ENCODE measurements at places on chromosomes 13 and 19.
A peak's percentile ranks its signal among the peaks of the same experiment; 100 is the strongest.

GRCh38 chr13:75766636-75767035 is 130.5 kb downstream of the LMO7 start:
- H3K4me3 ChIP-seq, result peak overlapping the region; percentile 71
- ATAC-seq, result peak; percentile 19
- H3K27ac ChIP-seq, result peak overlapping the region; percentile 66
- no peaks in the 10 kb centered on the region for H3K27me3 ChIP-seq
- no peaks in the 10 kb centered on the region for H3K36me3 ChIP-seq

DNA sequence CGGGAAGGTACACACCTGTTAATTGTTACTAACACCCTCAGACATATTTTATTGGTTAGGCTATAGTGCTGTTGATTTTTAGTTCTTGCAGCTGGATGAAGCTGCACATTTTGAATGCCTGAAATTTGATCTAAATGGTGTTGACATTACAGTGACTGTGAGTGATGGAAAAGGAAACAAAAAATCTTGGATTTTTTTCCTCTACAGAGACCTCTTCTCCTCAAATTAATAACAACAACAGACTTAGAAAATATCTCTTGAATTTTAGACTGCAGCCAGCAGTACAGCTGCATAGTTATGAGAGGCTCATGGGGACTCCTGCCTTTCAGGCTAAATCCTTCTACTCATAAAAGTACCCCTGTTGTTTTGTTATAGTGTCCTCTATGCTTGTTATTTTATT is 500.5 kb upstream of the SPRY2 start:
- no peaks in the 10 kb centered on the region for H3K36me3 ChIP-seq
- no peak for ATAC-seq
- no peak overlapping the region for H3K4me3 ChIP-seq
- no peaks in the 10 kb centered on the region for H3K4me1 ChIP-seq
- no peaks in the 10 kb centered on the region for H3K27me3 ChIP-seq

- H3K4me1 ChIP-seq, result no peaks in the 10 kb centered on the region
- no peak overlapping the region for H3K4me3 ChIP-seq
- H3K36me3 ChIP-seq, result peaks cover 3% of the 10 kb centered on the region
- no peak overlapping the region for H3K27ac ChIP-seq
Observed at GRCh38 chr13:79419365-79419764, 13.3 kb upstream of the RBM26 start.

- no peak overlapping the region for H3K27ac ChIP-seq
- H3K36me3 ChIP-seq, result peaks cover 5% of the 10 kb centered on the region
- no peak overlapping the region for H3K4me3 ChIP-seq
- H3K4me1 ChIP-seq, result peaks cover 4% of the 10 kb centered on the region
- H3K27me3 ChIP-seq, result no peaks in the 10 kb centered on the region
- ATAC-seq, result no peak
Observed at GRCh38 chr13:60441761-60442160, 44.7 kb downstream of the TDRD3 start.

DNA sequence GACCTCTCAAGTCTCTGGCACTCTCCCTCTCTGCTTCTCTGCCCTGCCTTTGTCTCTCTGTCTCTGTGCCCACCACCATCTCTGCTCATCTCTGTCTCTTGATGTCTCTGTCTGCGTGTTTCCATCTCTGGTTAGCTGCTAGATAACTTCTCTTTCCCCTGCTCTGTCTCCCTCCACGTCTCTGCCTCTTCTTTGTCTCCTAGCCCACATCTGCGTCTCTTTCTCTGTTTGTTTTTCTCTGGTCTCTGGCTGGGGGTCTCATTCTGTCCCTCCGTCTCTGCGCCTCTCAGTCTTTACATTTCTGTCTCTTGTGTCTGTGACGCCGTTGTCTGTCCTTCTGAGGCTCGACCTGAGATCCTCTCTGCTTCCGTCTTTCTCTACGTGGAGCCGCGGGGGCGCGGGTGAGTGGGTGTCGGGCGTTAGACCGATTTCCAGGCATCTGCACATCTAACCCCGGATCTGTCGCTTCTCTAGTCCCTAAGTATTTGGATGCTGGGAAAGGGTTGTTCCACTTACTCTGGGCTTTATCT is 386 bp downstream of the GIPR start:
- H3K4me3 ChIP-seq, result peak overlapping the region; percentile 95
- H3K4me1 ChIP-seq, result peaks cover 8% of the 10 kb centered on the region
- peaks cover 14% of the 10 kb centered on the region for H3K27me3 ChIP-seq
- ATAC-seq, result no peak
- H3K36me3 ChIP-seq, result peaks cover 6% of the 10 kb centered on the region
- H3K27ac ChIP-seq, result peak overlapping the region; percentile 95

DNA sequence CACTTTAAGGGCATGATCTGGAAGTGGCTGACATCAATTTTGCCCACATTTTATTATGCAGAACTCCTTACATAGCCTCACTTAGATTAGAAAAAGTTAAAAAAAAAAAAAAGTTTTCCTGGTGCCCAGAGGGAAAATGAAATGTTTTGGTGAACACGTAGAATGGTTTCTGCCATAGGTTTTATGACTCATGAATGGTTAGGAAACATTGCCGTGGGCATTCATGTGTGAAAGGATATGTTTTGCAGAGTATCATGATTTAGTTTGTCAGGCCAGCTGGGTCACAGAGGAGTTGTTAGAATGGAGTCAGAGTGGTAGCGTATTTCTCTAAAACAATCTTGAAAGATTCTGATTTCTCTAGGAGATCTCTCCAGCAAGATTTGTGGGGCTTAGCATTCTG is 133.8 kb downstream of the MRPL57 start:
- H3K36me3 ChIP-seq, result no peaks in the 10 kb centered on the region
- no peaks in the 10 kb centered on the region for H3K27me3 ChIP-seq
- no peak overlapping the region for H3K4me3 ChIP-seq
- no peaks in the 10 kb centered on the region for H3K4me1 ChIP-seq
- peak overlapping the region; percentile 3 for H3K27ac ChIP-seq

Measured in activated T-helper 17 cell treated with anti-CD3 and anti-CD28 coated beads, Interleukin-2, amount 50 U/mL, for 72 hours (primary cell).